ENCODE measurements at places on chromosomes 13 and 19.

- DNase-seq, result no peak
Measured at GRCh38 chr19:28553005-28553404, 659.9 kb downstream of the UQCRFS1 start.

- DNase-seq, result no peak
Measured at GRCh38 chr19:18252370-18252717, 21.9 kb downstream of the IQCN start.

DNA sequence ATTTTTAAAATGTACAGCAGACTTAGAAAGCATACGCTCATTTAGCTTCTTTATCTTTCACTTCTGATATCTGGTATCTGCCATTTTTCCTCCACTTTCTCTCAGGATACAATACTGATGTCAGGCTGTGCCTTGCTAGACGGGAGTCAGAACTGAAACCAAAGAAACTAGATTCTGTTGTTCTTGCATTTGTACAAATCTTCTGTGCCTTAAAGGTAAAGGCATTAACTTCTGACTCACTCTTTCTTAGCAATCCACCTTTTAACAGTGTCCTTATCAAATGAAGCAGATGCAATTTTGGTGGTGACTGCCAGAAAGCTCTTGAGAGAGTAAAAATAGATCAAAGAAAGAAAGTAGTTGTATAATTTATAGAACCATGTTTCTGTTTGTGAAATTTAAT is 370.4 kb downstream of the PCDH20 start:
- DNase-seq, result no peak

DNA sequence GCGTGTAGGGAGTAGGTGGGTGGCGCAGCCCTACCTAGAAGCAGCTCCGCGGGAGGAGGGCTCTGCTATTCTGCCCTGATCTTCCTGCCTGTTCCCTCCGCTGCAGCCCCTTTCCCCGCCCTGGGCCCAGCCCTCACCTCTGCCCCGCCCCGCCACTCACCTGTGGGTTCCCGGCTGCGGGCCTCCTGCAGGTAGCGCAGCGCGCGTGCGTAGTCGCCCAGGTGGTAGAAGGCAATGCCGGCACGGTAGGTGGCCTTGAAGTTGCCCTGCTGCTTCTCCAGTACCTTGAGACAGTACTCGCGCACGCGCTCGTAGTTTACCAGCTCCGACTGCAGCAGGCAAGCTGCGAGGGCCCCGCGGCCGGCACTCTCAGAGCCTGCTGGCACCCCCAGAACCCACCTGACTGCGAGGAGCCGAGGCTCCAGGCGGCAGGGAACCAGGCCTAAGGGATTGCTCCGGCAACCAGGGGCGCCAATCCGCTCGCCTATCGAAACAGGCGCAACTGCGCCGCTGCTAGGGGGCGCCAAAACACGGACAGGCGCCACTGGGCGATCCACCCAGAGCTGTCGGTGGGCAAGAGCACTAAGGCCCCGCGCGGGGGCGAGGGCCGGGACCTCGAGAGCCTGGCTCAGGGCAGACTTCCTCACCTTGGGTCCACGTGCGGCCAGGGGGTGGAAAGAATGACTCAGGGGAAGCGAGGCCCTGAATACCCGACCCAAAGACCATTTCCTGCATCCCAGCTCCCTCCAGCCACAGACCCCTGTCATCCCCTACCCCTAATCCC is 965 bp downstream of the TTC9B start:
- DNase-seq, result peak; percentile 79

GRCh38 chr19:23101241-23101640 is 15.6 kb upstream of the ZNF730 start:
- no peak for DNase-seq

- DNase-seq, result no peak
Measured at GRCh38 chr13:67258482-67258881, 28.3 kb upstream of the PCDH9 start.

DNA sequence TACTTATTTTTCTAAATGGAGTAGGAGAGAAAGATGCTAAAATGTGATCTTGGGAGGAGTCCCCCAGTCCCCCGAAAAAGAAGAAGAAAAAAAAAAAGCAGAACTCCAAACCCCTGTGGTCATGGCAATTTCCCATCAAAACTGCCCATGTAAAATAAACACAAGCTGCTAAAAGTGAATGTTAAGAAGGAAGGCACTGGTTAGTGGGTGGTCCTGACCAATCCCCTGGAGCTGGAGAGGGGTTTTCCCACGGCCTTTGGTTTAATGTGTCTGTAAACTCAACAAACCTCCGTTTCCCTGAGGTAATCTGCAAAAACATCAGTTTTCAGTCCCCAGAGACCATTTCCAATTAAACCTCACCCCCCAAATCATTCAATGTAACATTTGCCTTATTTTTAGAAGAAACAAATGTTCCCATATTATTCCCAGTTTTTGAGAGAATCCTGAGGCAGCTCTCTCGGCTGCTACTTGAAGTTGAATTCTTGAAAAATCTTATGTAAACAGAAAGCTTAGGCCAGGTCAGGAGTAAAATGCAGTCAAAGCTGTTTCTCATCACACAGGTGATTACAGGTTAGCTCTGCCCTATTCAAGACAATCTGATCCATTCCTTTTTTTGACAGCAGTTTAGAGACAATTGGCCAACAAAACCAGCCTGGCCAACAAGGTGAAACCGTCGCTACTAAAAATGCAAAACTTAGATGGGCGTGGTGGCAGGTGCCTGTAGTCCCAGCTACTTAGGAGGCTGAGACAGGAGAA is 17.0 kb downstream of the RAB3D start:
- no peak for DNase-seq

DNA sequence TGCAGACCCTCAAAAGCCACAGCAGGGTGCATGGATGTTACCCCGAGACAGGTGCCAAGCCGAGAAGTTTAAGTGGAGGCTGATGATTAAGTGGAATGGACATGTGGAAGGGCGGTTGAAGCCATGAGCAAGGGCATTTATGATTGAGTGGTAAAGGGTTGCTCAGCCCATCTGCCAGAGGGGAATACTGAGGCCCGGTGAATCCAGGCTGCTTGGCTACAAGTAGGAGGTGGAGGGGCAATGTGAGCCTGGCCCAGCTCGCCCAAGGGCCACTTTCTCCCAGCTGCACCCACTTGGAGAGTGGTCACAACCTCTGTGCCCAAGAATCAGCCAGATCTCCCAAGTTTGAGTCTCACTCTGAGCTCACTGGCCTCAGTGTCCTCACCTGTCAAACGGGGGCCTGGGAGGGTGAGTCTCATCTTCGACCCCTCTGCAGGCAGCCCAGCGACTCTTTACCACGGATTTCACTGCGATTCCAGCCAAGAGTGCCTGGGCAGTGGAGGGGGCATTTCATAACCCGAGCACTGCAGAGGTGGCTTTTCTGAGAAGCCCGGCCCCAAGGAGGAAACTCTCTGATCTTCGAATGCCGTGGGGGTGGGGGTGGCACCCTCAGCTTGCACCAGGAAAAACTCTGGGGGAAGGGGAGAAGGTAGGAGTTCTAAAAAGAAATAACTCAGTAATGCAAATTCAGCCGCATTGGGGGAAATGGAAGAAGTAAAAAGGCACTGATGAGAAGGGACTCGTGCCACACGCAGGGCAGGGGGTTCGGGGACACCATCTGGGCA is 62.9 kb upstream of the KLF2 start:
- no peak for DNase-seq

GRCh38 chr13:42803563-42804204 is 22.3 kb downstream of the FAM216B start:
- no peak for DNase-seq

DNA sequence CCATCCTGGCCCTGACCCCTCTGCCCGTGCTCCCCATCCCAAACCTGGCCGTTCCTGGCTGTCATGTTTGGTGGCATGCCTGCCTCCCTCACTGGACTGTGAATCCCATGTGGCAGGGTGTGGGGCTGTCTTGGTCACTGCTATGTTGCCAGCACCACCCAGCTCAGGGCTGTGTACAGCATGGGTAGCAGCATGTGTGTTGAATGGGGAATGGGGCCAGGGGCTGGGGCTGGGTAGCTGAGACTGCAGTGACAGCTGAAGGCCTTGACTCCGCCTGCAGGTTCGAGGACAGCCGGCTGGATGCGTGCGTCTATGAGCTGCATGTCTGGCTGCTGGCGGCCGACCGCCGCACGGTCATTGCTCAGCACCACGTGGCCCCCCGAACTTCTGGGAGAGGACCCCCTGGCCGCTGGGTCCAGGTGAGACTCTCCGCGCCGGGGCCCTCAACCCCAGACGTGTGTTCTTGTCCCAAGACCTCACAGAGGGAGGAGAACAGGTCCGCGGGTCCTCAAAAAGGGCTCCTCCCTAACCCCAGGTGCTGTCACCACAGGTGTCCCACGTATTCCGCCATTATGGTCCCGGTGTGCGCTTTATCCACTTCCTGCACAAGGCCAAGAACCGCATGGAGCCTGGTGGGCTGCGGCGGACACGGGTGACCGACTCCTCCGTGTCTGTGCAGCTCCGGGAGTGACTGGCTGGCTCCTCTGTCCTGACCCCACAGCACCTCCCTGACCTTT is 3.5 kb downstream of the NCCRP1 start:
- no peak for DNase-seq

DNA sequence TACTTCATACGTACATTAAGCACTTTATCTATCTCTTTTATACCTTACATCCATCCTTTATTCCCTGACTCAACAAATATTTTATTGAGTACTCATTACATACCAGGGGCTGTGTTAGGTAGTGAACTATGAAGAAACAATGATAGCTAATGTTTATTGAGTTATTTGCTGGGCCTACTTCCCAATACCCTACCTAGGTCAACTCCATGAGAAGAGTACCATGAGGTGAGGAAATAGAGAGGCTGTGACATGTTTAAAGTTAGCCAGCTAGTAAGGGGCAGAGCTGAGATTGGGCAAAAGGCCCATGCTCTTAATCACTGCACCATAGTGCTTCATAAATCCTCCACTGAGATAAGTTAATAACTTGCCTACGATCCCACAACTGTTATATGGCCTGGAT is 79.9 kb downstream of the FREM2 start:
- DNase-seq, result no peak

GRCh38 chr13:75769141-75769905 is 133.2 kb downstream of the LMO7 start:
- DNase-seq, result no peak

DNA sequence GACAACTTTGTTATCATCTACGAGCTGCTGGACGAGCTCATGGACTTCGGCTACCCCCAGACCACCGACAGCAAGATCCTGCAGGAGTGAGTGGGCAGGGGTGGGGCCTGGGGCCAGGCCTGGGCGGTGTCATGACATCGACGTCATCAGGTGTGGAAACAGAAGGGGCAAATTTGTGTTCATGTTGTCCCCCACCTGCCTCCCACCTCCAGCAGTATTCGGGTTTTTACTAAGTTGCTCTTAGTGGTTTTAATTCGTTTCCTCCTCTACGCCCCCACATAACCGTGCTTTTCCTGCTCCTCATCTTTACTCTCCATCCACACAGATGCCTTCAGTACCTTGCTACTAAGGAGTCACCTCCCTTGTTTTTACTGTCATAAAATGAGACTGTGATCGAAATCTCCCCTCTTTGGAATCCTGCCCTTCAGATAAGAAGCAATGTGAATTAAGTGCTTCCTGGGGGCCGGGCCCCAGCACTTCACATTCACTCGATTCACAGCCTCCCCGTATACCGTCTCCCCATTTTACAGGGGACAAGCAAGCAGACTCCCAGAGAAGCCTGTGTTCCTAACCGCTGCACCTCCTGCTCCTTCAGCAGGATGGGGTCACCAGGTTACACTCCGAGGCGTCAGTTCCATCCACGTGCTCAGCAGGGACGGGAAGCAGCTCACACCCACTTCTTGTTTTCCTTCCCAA is 10.5 kb downstream of the AP1M1 start:
- no peak for DNase-seq

GRCh38 chr19:49340069-49340864 is 5.1 kb downstream of the CD37 start:
- DNase-seq, result no peak

- no peak for DNase-seq
Measured at GRCh38 chr13:42544246-42544926, 29.6 kb upstream of the TNFSF11 start.

DNA sequence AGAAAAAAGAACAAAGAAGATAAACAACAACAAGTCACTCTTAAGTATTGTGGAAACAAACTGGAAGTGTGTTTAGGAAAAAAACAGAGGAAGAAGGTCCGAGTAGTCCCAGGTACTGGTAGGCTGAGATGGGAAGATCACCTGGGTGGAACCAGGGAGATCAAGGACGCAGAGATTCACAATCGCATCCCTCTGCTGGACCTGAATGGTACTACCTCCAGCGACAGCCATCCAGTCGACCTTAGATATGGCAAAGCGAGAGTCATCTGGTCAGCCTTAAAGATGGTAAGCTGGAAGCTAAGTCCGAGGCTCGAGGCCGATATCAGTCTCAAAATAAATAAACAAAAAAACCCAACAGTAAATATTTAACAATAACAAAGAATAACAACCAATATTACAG is 44.9 kb upstream of the ZNF91 start:
- DNase-seq, result no peak

GRCh38 chr19:6056801-6057650 is 53.3 kb downstream of the RFX2 start:
- peak; percentile 79 for DNase-seq

DNA sequence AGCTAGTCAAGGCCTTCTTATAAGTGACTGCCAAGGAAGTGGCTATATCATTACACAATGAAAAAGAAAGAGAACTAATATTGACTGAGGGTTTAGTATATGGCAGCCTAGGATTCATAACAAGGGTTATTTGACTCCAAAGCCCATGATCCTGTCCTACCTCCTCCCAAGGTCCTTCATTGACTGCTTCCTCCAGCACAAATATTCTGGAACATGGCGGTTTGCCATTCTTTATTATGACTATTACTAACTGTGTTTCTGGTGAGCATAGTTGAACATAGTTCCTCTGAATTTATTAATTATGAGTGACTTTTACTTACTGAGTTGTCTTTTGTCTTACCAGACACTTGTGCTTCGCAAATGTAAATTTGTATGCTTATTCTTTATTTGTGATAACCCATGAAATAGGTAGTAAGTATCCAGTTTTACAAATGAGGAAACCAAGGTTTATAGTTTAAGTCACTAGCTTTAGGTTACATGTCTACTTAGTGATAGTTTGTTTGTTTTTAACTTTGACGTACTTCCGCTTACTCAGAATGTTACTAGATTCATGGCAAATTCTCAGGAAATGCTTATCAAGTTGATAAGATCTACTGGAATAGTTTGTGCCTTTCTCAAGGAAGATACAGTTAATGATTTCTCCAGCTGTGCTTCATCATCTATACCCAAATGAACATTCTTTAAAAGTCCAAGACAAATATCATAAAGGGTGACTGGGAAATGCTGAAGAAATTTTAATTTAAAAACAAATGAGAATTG is 15.5 kb upstream of the DCLK1 start:
- no peak for DNase-seq

DNA sequence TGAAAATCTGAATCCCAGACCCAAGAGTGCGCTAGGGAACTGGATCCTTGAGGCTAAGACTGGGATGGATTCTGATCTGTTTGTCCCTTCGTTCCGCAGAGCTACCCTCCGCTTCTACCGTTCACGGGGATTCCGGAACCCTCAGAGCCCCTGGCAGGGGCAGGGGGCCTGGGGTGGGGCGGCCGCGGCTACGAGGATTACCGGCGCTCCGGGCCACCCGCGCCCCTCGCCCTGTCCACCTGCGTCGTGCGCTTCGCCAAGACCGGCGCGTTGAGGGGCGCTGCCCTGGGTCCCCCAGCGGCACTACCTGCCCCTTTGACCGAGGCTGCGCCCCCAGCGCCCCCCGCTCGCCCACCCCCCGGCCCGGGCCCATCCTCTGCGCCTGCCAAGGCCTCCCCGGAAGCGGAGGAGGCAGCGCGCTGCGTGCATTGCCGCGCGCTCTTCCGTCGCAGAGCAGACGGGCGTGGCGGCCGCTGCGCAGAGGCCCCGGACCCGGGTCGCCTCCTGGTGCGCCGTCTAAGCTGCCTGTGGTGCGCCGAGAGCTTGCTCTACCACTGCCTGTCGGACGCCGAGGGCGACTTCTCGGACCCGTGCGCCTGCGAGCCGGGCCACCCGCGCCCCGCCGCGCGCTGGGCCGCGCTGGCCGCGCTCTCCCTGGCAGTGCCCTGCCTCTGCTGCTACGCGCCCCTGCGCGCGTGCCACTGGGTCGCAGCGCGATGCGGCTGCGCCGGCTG is 7.1 kb downstream of the SPRED3 start:
- DNase-seq, result no peak
